Activated CD4-positive, alpha-beta T cell treated with anti-CD3 and anti-CD28 coated beads, Interleukin-2, amount 50 U/mL, for 1 hour (primary cell): ENCODE measurements at places on chromosomes 1 and 21.

DNA sequence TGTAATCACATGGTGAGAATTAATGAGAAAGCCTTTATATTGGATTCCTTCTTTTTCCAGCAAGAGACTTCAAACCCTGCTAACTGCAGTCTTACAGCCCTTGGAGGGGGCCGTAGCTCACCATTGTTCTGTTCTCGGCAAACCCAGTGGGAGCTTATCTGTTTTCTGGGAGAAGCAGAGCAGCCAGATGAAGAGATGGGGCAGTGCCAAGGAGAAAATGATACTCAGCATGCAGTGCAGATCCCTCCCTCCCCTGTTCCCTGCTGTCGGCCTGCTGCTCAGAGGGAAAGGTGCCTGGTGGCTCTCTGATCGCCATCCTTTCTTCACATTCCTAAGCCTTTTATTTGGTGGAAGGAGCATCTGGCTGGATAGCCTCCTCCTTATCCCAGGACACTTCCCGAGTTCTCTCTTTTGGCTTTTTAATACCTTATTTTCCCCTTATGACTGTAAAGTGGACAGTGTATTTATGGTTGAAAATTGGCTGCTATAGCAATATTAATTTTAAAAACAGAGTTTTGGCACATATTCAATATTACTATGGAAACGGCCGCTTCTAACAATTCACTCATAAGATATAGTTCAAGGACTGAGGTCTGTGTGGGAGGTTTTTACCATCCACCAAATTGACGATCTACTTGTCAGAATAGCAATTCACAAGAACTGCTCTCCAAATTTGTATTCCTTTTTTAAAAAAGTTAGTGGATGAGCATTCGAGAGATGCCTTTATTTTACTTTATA lies 203.4 kb downstream of the CRB1 start:
- DNase-seq = no peak

DNA sequence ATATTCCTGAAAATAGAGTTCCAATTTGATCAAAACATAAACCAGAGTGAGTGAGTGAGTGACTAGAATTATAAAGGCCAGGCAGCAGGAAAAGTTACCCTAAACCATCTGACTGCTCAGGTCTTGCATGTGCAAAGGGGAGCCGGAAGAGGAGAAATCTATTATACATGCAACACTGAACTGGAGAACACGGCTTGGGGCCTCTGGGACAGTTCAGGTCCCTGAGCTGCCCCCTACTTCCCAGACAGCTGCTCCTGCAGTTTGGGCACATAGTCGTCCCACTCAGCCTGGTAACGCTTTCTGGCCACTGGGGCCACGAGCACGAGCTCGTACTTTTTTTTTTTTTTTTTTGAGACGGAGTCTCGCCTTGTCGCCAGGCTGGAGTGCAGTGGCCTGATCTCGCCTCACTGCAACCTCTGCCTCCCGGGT lies 40.1 kb downstream of the PTPRC start:
- DNase-seq = peak; percentile 25

DNA sequence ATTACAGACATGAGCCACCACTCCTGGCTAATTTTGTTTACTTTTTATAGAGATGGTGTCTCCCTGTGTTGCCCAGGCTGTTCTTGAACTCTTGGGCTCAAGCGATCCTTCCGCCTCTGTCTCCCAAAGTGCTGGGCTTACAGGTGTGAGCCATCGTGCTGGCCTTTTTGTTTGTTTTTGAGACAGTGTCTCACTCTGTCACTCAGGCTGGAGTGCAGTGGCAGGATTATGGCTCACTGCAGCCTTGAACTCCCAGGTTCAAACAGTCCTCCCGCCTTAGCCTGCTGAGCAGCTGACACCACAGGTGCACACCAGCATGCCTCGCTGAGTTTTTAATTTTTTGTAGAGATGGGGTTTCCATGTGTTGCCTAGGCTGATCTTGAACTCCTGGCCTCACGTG lies 49.1 kb downstream of the ADARB1 start:
- no peak for DNase-seq

DNA sequence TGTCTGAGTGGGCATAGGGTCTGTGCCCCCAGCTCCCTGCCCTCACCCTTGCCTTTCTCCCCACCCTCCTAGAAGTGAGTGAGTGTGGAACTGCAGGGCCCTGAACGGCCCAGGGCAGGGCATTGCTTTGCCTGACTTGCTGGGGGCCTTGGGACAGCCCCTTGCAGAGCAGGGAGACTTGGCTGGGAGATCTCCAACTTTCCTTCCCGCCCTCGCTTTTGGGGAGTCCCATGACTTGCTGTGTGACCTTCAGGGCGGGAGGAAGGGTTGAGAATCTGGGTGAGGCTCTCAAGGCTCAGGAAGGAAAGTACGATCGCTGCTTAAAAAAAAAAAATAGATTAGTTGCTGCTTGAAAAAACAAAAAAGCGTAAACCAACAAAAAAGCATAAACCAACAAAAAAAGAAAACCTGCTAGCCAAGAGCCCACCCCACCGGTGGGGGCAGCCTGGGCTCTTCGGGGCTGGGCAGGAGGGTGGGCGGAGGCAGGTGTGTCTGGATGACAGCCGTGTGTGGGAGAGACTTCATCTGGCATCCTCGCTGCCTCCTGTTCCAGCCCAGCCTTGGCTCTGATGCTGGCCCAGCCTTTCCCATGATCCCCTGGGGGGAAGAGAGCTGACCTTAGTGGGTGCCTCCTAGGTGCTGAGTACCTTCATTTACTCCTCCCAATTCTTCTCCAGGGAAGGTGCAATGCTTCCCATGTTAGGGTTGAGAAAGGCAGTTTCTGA lies 6.5 kb downstream of the NBL1 start:
- DNase-seq = no peak

GRCh38 chr1:113576271-113576670 lies 183.0 kb downstream of the PHTF1 start:
- DNase-seq = no peak

- no peak for DNase-seq
Measured at GRCh38 chr1:26771643-26772321, 16.0 kb upstream of the PIGV start.

- no peak for DNase-seq
Measured at GRCh38 chr1:163583661-163584181, 262.0 kb downstream of the NUF2 start.

- no peak for DNase-seq
Measured at GRCh38 chr1:7366955-7367665, 404.0 kb upstream of the VAMP3 start.
